ENCODE measurements at places on chromosomes 6 and 20.

DNA sequence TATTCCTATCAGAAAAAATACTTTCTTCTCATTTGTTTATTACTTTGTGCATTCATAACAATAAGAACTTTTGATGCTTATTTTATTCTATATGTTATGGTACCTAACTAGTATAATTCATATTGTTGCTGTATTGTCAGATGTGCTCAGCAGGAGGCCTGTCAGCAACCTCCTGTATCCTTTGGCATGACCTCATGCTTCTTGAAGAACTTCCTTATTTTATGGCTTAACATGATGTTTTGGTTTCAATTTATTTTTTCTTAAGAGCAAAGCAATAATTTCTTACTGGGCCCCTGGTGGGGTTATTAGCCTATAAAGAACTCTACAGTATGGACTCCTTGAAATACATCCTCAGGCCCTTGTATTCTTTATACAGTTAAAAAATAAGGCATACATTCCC, 17.3 kb downstream of the GGTLC1 start:
- DNase-seq, result no peak

GRCh38 chr6:870096-870495, 177.2 kb upstream of the EXOC2 start:
- DNase-seq, result no peak

DNA sequence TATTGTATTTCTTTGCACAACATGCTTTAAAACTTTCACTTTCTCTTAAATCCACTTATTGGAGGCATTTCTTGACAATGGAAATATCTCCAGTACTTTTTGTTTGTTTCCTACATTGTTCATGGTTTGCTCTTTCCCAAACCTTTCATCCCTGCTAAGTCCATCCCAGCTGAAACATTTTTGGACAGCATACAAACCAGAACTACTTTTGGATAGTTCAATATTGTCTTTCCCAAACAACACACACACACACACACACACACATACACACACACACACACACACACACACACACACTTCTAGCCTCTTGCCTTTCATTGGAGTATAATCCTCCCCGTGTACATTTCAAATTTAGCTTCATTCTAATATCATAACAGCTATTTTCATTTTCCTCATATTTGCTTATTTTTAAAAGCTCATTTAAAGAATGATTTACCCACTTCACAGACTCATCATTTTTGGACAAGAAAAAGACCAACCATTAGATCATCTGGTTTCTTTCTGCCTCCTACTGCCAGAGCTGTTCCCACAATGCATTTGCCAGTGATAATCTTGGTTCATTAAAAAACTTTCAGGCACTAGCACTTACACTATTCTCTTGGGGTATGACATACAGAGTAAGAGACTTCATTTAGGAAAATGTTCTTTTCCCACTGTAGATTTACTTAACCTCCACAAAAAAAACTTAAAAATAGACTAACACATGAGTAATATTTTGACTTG, 248.1 kb downstream of the CD109 start:
- no peak for DNase-seq

DNA sequence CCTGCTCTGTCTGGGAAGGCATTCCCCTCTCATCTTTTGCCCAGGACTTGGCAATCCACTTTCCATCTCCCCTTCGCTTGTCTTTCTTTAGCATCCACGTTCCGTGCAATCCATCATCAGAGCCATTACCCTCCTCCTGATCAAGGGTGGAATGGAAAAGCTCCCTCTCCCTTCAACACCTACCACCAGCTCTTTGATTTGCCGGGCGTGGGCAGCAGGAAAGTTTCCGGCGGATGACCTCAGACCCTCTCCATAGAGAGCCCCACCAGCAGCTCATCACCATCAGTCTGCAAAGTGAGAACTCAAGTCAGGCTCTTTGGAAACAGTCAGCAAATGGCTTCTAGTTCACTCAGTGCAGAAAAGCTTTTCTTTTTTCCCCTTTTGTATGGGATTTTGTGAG, 76.2 kb downstream of the TSHZ2 start:
- no peak for DNase-seq

GRCh38 chr6:106629859-106630163, 433 bp downstream of the QRSL1 start:
- DNase-seq, result no peak

DNA sequence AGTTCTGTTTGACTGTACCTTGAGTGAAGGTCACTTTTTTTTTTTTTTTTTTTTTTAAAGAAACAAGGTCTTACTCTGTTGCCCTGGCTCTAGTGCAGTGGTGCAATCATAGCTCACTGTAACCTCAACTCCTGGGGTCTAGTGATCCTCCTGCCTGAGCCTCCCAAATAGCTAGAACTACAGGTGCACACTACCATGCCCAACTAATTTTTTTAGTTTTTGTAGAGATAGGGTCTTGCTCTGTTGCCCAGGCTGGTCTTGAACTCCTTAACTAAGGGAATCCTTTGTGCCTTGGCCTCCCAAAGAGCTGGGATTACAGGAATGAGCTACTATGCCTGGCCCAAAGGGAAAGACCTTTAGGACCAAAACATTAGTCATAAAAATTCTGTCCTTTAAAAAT, 413.7 kb downstream of the CDKAL1 start:
- no peak for DNase-seq

- DNase-seq, result no peak
Measured at GRCh38 chr6:138198430-138199091, 19.7 kb downstream of the PBOV1 start.

- no peak for DNase-seq
Measured at GRCh38 chr6:30763618-30764489, 19.5 kb upstream of the IER3 start.

- DNase-seq, result no peak
Measured at GRCh38 chr6:115717062-115717461, 343.6 kb downstream of the FRK start.

DNA sequence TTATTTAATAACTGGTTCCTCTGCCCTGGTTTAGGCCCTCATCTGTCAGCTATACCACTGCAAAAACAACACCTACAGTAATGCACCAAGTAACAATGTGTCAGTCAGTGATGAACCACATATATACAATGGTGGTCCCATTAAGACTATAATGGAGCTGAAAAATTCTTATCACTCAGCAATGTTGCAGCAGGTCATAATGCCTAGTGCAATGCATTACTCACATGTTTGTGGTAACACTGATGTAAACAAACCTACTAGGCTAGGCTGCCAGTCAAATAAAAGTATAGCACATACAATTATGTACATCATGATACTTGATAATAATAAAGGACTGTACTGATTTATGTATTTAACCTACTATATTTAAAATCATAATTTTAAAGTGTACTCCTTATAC, 31.3 kb downstream of the RARS2 start:
- DNase-seq, result no peak

GRCh38 chr20:4305091-4305490, 289.7 kb upstream of the RNF24 start:
- DNase-seq, result no peak

GRCh38 chr6:12516070-12516469, 200.5 kb upstream of the PHACTR1 start:
- no peak for DNase-seq

GRCh38 chr6:33834401-33835392, 30.9 kb upstream of the MLN start:
- DNase-seq, result no peak

GRCh38 chr20:20546402-20546801, 166.0 kb downstream of the RALGAPA2 start:
- no peak for DNase-seq

GRCh38 chr6:127177923-127178231, 59.4 kb downstream of the RSPO3 start:
- DNase-seq, result no peak

DNA sequence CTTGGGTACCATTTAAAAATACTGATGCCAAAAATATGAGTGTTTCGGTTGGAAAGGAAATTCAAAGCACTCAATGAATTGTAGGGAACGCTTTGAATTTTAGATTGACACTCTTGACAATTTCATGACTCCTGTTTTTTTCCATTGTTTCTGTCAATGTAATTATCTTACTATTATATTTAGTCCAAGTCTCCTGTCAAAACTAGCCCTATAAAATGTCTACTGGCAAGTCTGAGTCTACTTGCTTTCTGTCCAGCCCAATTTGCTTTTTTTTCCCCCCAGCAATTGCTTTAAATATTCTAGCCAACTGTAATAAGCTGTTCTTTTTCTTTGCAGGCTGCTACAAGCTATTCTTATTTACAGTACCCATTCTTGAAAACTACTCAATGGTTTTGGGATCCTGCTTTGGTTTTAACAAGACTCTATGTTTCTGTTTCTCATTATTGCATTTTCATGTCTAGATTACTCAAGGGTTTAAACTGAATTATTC, 1103.9 kb upstream of the GJE1 start:
- no peak for DNase-seq

- DNase-seq, result no peak
Measured at GRCh38 chr20:3251806-3252205, 12.8 kb upstream of the SLC4A11 start.

GRCh38 chr6:117495869-117496268, 13.4 kb downstream of the DCBLD1 start:
- DNase-seq, result no peak

DNA sequence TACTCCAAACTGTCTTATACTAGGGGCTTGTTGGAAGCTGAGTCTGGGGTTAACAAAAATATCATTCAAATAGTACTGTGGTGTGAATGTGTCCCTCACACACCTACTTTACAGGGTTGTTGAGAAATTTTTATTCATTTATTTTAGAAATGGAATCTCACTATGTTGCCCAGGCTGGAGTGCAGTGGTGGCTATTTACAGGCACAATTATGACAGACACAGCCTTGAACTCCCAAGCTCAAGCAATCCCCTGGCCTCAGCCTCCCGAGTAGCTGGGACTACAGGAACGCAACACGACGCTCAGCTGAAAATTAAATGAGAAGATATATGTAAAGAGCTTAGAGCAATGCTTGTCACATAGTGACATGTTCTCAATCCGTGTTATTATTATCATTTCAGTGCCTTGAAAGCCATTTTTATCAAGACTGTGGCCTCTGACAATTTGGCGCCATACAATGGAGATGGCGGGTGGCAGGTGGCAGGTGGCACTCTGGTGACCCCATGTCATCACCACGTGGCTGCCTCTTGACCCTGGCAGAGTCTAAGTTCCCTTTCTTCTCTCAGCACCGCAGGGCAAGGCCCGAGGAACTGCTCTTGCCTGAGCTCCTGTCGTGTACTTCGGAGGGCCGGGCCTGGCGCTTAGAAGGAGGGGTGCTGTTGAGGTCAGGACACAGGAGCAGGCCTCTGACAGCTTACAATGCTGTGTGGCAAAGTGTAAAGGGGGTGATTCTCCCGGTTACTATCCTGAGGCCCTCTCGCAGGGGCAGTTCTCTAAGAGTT, 64.5 kb downstream of the STX11 start:
- DNase-seq, result no peak

GRCh38 chr6:27140999-27141528, 106.4 kb upstream of the PRSS16 start:
- no peak for DNase-seq

DNA sequence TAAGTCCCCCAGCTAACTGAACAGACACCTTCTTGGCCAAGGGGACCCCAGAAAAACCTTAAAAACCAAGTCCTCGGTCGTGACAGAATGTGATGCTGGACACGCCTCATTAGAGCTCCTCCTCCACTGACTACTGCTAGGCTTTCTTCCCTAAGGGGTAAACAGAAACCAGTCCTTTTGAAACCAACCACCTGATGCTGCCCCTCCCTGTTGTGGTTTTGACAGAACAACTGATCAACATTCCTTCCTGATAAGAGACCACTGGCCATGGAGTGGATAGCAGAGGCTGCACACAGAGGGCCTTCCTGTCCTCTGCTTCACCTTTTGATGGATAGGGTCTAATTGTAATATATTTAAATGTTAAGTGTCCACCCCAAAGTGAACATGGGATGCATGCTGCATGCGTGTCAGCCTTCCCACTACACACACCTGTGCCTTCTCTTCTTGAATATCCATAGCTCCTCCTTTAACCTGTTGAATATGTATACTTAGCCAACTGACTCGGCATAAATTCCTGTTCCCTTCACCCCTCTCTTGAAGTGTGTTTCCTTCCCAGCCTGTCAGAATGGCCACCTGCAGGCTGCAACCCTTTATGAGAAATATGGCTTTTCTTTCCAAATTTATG, 27.9 kb upstream of the SLC2A12 start:
- DNase-seq, result no peak

GRCh38 chr6:125743604-125744003, 5.8 kb upstream of the HEY2 start:
- no peak for DNase-seq

- no peak for DNase-seq
Measured at GRCh38 chr20:40508821-40509220, 180.2 kb downstream of the MAFB start.

- DNase-seq, result no peak
Measured at GRCh38 chr6:98843271-98844243, 9.2 kb downstream of the POU3F2 start.

GRCh38 chr6:150730801-150731457, 131.2 kb downstream of the PLEKHG1 start:
- DNase-seq, result no peak

DNA sequence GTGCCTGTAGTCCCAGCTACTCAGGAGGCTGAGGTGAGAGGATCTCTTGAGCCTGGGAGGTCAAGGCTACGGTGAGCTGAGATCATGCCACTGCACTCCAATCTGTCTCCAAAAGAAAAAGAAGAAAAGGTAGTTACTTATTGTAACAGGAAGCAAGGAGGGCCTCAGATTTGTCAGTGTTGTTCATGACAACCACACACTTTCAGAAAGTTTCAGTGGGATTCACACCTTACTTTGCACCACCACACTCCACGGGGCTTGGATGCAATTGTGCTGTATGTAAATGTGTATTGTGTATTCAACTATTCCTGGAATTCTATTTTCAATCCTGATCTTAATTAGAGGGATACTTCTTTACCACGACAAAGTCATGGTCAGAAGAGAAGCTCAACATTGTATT, 142.6 kb downstream of the ELOVL4 start:
- DNase-seq, result no peak

GRCh38 chr6:43795421-43795820, 25.4 kb downstream of the VEGFA start:
- no peak for DNase-seq

DNA sequence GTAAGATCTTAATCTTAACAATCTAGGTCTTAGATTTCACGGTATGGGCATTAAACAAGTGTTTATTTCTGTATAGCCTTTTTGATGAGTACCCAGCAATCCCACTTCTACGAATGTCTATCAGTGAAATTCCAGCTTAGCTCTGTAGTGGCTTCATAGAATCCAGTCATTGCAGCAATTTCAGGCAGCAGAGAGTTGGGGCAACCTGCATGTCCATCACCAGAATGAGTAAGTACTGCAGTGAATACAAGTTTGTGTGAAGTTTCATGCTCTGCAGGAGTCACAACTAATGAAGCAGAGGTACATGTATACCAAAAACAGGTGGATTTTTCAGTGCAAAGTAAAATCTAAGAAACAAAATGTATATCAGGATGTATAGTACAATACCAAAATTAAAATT, 151.7 kb downstream of the OR2B2 start:
- no peak for DNase-seq

All from thymus (tissue), 14 donors.